ENCODE measurements at places on chromosomes 12 and 14.

GRCh38 chr14:51293149-51293911 lies 53.3 kb downstream of the TMX1 start:
- peak; percentile 64 for DNase-seq

DNA sequence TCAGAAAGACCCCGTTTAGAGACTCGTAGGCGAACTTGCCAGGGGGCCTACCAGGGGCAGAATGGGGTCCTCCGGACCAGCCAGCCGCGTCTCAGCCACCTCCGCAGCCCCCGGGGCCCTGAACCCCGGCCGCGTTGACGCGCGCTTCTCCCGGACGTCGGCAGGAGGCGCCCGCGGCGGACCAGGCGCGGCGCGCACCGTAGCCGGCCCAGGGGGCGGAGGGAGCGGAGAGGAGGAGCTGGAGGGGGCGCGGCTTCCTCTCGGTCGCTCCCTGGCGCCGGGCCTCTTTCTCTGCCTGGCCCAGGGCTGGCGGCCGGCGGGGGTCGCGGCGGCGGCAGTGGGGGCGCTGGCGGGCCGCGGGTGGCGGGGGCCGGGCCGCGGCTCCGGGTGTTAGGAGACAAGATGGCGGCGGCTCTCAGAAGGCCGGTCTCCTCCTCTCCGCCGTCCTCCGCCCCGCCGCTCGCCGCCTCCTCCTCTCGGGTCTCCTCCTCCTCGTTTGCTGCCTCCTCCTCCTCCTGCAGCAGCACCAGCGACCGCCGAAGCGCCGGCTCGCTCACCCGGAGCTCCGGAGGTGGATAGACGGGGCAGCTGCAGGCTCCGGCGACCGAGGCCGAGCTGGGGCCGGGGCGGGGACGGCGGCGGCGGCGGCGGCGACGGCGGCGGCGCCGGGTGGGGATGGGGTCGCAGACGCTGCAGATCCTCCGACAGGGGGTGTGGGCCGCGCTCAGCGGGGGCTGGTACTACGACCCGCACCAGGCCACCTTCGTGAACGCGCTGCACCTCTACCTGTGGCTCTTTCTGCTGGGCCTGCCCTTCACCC lies at the start of gene PCNX1:
TSS of gene PCNX1 (plus strand) at position 284 of the 820 bp plus-strand sequence. CDS start at position 676, 392 bp downstream.
- peak; percentile 96 for DNase-seq

DNA sequence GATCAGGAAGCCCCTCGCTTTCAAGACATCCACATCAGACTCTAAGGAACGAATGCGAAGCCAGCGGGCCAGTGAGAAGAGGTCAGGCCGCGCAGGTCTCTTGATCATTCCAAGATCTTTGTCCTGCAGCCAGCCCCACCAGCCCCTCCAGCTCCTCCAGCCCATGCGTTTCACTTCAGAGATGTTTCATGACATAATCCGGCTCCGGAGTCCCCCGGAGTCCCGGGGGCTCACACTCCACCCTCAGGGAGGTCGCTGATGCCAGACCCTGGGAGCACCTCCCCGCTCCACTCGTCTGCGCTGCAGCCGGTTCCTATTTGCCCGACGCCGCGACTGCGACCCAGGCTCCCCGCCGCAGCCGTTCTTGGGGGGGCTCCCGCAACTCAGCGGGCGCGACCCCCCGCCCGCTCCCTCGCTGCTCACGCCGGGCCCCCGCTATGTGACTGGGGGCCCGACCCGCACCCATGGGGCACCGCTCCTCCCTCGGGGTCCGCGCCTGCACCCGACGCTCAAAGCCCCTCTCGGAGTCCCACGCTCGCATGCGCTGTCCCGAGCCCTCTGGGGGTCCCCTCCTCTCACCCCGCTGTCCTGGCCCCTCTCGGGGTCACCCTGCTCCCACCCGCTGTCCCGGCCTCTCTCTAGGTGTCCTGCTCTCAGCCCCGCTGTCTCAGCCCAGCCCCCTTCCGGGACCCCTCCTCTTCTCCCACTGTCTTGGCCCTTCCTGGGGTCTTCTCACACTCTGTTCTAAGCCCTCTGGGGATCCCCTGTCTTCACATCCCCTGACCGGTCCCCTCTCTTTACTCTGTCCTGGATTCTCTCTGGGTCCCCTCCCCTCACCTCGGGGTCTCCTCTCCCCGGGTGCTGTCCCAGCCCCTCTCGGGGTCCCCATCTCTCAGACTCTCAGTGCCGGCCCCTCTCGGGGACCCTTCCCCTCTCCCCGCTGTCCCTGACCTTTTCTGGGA lies 1.1 kb downstream of the TAOK3 start:
- DNase-seq = peak; percentile 50

GRCh38 chr12:132641811-132642650 lies 23.5 kb downstream of the P2RX2 start:
- DNase-seq = no peak

- no peak for DNase-seq
These were observed 393.0 kb downstream of the FSCB start for GRCh38 chr14:44113769-44114730.

GRCh38 chr12:12032260-12032791 lies 38.4 kb upstream of the BCL2L14 start:
- peak; percentile 33 for DNase-seq

DNA sequence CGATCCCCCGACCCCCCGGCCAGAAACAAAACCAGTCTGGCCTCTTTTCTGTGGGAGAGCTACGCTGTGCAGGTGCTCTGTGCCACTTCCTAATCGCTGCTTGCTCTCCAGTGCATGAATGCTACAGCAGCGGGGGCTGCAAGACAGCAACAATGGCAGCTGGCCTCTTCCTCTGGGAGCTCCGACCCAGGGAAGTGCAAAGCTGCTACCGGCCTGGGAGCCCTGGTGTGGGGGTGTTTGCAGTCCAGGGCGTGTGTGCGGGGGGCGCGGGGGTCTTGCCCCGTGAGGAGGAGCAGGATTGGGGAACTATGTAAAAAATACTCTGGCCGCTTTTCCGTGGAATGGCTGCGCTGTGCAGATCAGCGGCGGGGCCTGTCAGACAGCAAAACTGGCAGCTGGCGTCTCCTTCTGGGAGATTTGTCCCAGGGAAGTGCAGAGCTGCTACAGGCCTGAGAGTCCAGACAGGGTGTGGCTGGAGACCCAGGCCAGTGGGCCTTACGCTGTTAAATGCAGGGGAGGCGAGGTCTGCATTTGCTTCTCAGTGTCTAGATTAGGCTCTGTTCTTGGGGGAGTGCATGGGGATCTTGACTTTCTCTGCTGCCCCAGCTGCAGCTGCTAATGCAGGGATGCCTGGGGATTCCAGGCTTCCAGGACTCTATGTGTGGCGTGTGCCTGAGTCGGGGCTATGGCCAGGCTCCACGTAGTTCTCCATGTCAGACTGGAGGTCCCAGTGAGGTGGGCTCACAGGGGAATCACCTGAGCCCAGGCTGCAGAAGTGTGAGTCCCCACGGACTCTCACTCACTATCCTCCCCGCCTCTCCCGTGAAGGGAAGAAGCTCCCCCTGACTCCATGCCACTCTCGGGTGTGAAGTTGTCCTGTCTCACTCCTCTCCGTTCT lies 344.5 kb downstream of the AEBP2 start:
- no peak for DNase-seq

DNA sequence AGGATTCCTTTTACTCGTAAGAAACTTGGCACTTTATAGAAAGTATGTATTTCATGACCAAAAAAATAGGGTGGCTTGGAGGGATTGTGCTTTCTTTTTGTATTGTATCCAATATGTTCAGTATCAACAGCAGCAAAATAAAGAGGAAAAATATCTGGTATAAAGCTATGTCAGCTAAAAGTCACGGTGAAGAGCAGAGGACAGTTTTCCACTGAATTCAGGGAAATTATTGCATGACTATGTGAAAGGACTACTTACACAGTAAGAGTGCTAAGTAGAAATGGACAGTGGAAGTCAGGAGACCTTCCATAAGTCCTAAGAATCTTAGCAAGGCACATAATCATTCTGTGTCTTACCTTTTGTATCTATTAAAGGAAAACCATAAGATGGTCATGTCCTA lies 19.3 kb downstream of the TSHR start:
- no peak for DNase-seq

- DNase-seq = no peak
These were observed 6.5 kb upstream of the CPM start for GRCh38 chr12:68939505-68939904.

- no peak for DNase-seq
These were observed 581.2 kb downstream of the ALG10 start for GRCh38 chr12:34603382-34604035.

DNA sequence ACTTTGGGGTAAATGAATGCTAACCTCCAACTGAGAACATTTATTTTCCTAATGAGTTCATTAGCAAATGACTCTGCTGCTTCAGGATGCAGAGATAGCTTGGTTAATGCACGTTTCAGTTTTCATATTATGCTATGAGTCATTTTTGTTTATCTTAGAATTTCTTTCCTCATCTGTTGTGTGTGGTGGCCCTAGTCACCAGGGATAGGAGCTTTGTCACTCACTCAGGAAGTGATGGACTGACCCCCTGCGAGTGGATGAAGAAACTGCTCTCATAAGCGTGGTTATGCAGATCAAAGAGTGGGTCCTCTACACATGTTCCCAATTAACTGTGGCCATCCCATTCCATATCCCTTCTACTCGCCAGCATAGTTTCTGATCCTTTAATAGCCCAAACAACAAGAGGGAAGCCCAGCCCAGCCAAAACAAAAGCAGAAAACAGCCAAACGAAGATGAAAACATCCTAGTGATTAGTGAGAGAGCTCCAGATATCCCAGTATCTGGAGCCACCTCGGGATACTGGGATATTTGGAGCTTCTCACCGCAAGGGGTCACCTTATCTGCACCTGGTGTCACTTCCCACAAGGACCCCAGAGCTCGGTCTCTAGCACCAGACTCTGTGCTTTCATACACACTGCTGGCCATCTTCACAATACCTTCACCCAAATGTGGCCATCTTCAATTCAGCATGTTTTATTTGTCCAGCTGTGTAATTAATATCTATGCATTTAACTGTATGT lies 8.6 kb downstream of the TC2N start:
- peak; percentile 17 for DNase-seq

DNA sequence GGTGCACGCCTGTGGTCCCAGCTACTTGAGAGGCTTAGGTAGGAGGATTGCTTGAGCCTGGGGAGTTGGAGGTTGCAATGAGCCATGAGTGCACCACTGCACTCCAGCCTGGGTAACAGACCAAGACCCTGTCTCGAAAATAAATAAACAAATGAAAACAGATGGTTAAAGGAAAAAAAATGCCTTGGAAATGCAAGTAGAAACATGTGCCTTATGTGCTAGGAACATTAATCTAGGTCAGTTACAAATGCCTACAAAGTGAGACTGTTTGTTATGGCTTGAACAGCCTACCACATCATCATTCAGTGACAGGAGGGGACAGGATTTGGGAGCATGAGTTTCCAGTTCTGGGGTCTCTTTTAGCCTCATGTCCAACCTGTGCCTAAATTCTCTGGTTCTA lies 52.4 kb upstream of the BCAT1 start:
- DNase-seq = no peak

DNA sequence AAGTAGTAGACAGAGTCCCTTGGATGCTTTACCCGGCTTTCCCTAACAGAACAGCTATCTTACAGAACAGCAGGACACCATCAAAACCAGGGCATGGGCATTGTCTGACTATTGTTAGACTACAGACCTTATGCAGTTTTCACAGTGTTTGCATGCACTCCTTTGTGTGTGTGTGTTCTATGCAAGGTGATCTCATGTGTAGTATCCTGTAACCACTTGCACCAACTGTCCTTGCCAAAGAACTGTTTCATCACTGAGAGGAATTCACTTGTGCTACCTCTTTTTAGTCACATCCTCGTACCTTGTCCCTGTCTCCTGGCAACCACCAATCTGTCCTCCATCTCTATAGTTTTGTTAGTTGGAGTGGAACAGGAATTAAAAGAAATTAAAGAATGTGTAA lies 183.6 kb upstream of the PZP start:
- DNase-seq = no peak

All from astrocyte of the hippocampus (primary cell).